ENCODE measurements at places on chromosomes 2 and 18.
A peak's percentile ranks its signal among the peaks of the same experiment; 100 is the strongest.

GRCh38 chr18:73214970-73215369 lies 347.2 kb upstream of the NETO1 start:
- DNase-seq: no peak

GRCh38 chr18:39424261-39424660 lies 1858.7 kb upstream of the CELF4 start:
- DNase-seq: no peak

GRCh38 chr2:101781791-101782426 lies 84.4 kb downstream of the MAP4K4 start:
- DNase-seq: no peak

GRCh38 chr2:66080127-66080526 lies 354.8 kb upstream of the MEIS1 start:
- DNase-seq: no peak

GRCh38 chr2:65165558-65165957 lies 35.7 kb upstream of the RAB1A start:
- no peak for DNase-seq

GRCh38 chr2:59905731-59906130 lies 647.7 kb downstream of the BCL11A start:
- DNase-seq: no peak

GRCh38 chr18:54717673-54718407 lies 110.4 kb upstream of the RAB27B start:
- DNase-seq: no peak

GRCh38 chr2:37060446-37060845 lies 23.7 kb downstream of the HEATR5B start:
- DNase-seq: no peak

- DNase-seq: no peak
Observed at GRCh38 chr2:110732422-110733413, at the start of gene ACOXL. TSS of gene ACOXL (plus strand) at chr2:110732573. CDS start at chr2:110768390, 35,817 bp downstream.

DNA sequence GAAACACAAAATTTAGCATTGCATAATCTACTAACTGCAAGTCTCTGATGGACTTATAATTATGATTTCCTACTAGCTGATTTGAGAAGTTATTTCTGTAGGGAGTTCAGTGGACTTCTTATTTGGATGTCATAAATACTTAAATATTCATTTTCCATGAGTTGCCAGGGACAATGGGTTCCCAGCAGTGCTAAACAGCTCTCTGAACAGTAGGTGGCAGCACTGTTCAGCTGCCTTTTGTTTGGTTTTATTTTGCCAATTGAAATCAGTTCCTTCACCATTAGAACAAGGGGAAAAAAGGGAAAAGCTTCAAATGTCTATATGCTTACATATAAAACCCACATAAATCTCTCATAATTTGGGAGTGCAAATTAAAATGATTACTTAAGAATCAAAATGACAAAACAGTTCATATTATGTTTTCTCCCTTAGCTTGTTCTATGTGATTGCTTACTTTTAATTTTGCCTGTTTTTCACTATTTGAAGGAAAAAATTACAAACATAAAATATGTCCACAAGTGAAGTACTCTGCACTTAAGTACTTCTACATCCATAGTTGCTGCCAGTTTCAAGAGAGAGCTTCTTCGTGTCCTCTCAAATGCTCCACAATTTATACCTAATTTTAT lies 898.9 kb downstream of the CPS1 start:
- DNase-seq: peak; percentile 37

- DNase-seq: no peak
Observed at GRCh38 chr2:177284531-177284930, 20.0 kb upstream of the NFE2L2 start.

GRCh38 chr2:61184263-61184662 lies 22.3 kb downstream of the C2orf74 start:
- no peak for DNase-seq

DNA sequence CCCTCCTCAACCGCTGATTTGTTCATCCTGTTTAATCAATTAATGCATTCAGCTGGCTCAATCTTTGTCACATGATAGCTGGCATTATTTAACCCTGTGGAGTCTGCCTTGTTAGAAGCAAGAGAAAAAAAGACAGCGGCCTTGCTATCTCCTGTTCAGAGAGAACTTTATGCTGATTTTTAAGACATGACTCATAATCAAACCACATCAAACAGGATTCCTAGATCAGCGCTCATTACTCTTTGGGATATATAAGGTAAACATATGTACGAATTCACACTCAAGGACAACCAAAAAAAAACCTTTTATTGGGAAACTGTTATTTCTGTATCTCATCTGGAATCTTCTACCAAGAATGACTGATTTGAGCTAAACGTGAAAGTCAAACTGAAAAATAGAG lies 195.1 kb downstream of the C1D start:
- DNase-seq: no peak

GRCh38 chr18:23380817-23381216 lies 72.3 kb upstream of the RIOK3 start:
- no peak for DNase-seq

DNA sequence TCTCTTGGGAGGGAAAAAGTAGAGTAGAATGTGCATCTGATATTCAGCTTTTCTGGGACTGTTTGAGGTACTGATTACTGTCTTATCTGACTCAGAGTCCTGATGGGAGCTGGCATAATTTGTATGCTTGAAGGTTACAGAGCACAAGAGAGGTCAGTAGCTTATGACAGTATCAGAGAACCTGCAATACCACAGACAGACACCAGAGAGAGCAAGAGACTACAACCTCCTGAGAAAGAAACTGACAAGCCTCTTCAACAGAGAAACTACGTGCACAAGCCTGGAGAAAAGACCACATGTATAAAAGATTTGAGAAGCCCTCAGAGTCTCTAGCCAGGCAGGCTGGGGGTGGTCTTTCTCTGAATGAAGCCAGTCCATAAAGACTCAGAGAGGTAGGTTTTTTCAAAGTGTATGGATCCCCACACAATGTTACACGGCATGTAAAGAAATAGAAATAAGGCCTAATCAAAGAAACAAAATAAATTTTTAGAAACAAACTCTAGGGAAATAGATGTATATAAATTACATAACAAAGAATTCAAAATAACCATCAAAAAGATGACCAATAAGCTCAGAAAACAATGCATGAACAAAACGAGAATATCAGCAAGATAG lies 568.3 kb downstream of the LRRTM4 start:
- DNase-seq: peak; percentile 53

DNA sequence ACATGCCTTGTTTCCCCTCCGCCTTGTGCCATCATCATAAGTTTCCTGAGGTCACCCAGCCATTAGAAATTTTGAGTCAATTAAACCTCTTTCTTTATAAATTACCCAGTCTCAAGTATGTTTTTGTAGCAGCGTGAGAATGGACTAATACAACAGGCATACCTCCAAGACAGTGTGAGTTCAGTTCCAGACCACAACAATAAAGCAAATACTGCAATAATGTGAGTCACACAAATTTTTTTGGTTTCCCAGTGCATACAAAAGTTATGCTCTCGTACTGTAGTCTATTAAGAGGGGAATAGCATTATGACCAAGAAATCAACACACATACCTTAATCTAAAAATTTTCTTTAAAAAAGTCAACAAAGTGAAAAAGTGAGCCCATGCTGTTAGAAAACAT lies 217.2 kb downstream of the NR4A2 start:
- DNase-seq: peak; percentile 81

DNA sequence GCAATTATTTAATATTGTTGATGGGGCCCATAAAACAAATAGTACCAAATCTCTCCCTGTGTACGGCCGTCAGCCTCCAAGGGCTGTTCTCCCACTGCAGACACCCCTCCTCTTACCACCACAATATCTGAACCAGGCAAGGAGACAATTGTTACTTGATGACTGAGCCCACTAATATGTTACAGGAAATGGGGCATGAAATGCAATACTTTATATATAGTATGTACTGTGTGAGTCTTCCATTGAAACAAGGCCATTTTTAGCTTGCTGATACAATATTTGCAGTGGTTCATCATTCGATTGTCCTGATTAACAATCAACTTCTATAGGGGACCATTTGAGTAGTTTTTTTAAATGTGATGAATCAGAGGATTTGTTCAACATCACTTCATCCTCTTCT lies 307.3 kb downstream of the GBX2 start:
- DNase-seq: no peak

- DNase-seq: no peak
Observed at GRCh38 chr2:199936554-199936953, 18.7 kb downstream of the TYW5 start.

DNA sequence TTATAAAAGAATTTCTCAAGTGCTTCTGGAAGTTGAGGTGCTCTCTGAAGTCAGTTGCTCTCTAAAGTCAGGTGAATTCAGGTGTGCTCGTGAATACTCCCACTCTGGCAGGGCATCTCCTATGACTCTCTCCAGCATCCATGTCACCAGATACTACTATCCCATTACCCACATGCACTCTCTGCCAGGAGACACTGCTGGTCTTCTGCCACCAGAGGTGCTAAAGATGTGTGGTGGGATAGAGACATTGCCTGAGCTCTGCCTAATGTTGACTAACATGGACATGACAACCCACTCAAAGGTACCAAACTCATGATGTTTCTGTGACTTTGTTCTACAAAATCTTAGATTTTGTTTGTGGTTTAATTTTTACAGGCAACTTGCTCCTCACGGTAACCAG lies 106.4 kb upstream of the HNRNPA3 start:
- DNase-seq: no peak

DNA sequence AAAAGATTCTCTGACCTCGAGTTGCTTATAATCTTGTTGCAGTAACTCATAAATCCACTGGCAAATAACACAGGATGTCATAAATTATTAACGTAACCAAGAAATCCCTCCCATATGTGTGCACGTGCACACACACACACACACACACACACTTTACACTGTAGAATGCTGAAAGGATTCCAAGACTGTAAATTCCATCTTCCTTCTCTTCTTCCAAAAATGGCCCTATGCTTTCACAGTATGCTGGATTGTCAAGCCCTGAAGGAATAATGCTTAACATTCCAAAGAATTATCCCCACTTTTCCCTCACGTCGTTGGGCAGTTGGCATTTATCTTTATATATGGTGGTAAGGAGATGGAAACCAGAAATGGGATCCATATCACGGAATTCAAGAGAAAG lies 117.5 kb upstream of the CRIM1 start:
- no peak for DNase-seq

- DNase-seq: no peak
Observed at GRCh38 chr2:64141674-64142405, 2.4 kb downstream of the PELI1 start.

- DNase-seq: no peak
Observed at GRCh38 chr18:48037481-48038271, 107.2 kb upstream of the SMAD2 start.

DNA sequence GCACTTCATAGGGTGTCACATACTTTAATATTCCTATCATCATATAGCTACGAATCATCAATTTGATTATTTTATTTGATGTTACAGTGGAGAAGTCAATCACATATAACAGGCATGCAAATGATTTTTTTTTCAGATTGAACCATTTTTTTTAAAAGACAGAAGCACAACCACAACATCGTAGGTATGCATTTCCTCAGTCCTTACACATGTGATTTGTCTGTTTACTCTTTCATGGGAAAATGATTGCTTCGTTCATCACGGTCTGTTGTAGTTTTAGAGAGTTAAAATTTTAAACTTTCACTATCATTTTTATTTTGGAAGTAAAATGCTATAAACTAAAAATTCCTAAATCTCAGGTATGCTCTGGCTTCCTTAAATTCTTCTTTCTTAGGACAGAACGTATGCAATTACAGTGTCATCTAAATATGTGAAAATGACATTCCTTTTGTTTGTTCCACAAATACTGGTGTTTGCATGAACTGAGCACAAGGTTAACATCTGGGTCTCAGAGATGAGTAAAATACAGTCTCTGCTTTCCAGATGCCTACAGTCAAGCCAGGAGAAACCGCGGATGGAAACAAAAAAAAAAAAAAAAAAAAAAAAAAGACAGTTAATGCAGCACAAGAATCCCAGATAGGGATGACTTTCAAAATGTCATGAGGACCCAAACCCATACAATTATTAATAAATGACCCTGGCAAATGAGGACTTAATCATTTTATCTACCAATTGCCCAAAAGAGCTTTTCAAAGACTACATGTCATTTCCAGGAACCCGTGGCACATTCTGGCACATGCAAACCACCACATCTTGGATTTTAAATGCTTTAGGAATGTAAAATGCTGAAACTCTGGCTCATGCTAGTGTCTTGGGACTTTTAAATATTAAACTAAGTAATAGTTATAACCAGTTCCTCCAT lies 201.2 kb downstream of the LRP1B start:
- no peak for DNase-seq

- DNase-seq: no peak
Observed at GRCh38 chr18:9712611-9713010, 4.5 kb downstream of the RAB31 start.

GRCh38 chr2:128746356-128746755 lies 427.7 kb upstream of the HS6ST1 start:
- peak; percentile 84 for DNase-seq

- no peak for DNase-seq
Observed at GRCh38 chr2:46351098-46351749, 54.0 kb downstream of the EPAS1 start.

GRCh38 chr2:240365971-240366471 lies 69.4 kb upstream of the GPC1 start:
- no peak for DNase-seq

DNA sequence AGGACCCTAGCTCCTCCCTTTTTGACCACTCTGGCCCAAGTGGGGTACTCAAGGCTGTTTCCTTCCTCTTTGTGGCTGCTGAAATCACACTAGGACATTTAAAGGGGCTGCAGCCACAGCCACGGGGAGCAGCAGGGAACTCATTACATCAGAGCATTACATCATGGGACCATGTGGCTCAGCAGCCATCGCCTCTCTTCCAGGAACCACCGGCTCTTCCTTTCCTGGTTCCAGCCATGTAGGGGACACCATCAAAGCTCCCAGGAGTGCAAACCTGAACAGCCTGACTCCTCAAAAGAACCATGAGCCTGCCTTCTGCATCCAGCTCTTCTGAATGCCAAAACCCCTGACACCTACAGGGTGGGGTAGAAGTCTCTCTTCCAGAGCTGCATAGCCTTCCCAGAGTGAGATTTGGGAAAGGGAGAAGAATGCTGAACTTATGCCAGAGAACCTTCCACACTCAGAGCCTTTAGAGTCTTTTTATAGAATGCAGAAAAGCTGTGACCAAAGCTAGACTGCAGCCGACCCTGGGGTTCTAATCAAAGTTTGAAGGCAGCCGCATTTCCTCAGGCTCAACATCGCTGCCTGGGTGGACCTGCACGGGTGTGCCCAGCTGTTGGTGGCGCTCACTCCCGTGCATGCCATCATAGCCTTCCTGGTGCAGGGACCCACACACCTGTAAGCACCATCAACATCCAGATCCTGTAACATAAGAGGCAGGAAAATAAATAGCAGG lies 121.7 kb downstream of the KLHL29 start:
- no peak for DNase-seq

- no peak for DNase-seq
Observed at GRCh38 chr18:23956483-23956882, 58.1 kb upstream of the TTC39C start.

DNA sequence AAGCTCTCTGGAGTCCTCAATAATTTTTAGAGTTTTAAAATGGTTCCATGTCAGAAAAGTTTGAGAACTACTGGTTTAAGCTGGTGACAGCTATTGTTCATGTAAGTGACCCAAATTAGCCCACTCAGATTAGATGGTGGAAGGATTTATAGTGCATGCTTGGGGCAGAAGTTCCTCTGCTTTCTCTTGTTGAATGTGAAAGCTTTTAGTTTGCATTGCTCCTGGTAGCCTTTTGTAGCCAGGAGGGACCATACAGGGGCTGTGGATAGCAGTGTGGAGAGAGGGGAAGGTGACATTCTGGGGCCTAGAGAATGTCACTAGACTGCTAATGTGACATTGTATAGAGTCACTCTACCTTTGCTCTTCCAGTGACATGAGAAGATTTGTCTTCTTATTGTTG lies 40.3 kb upstream of the IGFBP5 start:
- DNase-seq: no peak

All from astrocyte of the cerebellum (primary cell).